T-helper 1 cell (primary cell): ENCODE measurements at places on chromosomes 3 and 15.

- DNase-seq = no peak
Measured at GRCh38 chr3:152564459-152564858, 270.5 kb upstream of the P2RY1 start.

DNA sequence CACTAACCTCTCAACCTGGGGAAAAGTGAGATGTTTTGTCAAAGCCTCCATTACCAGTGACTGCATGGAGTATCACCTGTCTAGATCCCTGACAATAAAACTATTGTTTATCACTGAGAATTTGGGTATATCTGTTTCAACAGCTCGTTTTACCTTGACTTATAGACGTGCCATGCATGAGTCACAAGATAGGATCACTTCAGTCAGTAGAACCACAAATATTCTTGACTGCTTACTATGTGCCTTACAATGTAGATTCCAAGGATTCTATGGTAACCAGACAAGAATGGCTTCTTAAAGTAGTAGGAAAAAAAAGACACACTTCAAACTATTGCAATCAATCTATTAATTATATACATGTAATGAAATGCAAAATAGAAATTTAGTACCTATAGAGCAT, 55.7 kb upstream of the GRM7 start:
- DNase-seq = no peak

DNA sequence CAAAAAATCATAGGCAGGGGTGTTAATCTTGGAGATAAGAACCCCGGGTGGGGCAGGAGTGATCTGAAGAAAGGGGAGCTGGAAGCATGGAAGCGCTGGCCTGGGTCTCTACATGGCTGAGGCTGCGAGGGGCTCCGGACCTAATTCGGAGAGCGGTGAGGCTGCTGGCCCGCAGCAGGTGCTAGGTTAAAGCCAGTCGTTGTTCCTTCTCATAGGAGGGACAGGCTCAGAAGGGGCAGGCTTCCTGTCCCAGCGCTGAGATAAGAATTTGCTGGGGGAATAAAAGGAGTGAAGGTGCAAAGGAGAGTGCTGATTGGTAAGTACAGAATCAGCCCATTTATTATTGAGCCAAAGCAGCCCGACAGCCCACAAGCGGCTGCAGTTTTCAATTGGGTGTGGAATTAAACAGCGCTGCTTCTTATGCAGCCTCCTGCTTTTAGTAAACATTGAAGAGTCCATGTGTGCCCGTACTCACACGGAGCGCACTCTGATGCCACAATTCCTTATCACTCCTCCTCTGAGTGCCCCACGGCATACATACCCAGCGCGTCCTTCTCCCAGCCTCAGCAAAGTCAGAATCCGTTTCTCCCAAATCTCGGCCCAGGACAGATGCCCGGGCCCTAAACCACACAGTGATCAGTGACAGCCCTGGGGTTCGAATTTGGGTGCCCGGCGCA, 17.1 kb downstream of the CHST13 start:
- DNase-seq = no peak

- DNase-seq = no peak
Measured at GRCh38 chr15:79769069-79769481, 127.7 kb downstream of the MTHFS start.

DNA sequence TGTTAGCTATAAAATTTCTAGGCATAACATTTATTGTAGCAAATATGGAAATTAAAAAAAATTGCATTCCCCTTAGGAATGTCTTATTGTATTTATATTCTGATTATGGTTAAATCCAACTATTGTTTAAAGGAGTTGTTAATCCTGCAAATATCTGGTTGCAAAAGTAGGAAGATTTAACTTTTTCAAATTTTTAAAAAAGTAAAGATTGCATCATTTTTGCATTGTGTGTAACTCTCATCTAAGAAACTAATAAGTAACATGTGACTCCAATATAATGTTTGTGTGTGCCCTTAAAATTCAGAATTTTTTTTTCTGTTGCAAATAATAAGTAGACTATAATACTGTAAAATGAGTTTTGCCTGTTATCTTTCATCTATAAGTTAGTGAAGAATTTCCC, 204.1 kb upstream of the DPH6 start:
- no peak for DNase-seq

DNA sequence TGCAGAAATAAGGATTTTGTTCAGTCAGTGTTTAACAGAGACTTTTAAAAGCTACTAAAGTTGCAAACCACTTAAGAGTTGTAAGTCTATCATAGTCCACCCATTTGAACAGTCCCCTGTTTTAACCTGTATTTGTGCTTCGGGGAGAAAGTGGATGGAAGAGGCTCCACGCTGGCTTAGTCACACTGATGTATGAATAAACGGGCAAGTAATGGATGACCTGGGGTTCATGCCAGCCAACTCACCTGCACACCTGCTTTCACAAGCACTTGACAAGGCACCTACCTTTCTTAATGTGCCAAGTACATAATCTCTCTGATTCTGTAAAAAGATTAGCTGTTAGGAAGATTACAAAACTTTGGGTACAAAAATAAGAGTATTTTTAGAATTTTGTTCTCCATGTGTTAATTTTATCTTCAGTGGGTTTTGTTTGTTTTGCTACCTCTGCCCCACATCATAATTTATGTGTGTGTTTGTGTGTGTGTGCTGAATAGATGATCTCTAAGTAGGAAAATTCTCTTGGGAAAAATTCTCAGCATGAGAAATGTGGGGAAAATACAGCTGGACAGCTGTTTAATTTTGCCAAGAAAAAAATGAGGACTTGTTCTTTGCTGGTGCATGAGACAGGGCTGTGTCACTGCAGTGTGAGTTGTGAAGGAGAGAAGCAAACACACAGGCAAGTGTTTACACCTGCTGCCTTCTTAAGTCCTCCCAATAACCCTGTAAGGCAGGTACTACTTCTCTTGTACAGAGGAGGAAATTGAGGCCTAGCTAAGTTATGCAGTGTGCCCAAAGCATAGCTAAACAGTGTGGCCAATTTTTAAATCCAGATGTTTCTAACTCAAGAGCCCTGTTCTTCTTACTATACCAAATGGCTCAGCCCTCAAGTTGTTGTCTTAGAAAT, 181.2 kb upstream of the IL12A start:
- DNase-seq = no peak
